Left renal pelvis (tissue), 4 donors: ENCODE measurements at places on chromosomes 11 and 22. TPM values are rescaled to one million over a fixed set of nuclear protein-coding genes. Genes with fewer than 3 reads are reported as not detected.

DNA sequence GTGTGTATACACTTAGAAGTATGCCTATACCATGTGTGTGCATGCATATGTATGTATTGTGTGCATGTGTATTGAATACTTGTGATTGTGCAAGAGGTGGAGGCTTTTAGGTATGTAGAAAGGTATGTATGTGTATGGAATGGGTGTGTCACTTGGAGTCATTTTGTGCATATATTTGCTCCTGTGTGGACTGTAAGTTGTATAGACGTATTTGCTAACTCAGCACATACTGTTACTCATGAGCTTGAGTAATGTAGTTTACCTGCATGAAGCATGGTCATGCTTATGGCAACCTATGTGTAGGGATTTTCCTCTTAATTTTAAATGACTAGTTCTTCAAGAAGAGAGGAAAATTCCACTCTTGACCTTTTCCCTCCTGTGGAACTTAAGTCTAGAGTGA, 507.6 kb upstream of the LARGE1 start:
- no peak for DNase-seq

DNA sequence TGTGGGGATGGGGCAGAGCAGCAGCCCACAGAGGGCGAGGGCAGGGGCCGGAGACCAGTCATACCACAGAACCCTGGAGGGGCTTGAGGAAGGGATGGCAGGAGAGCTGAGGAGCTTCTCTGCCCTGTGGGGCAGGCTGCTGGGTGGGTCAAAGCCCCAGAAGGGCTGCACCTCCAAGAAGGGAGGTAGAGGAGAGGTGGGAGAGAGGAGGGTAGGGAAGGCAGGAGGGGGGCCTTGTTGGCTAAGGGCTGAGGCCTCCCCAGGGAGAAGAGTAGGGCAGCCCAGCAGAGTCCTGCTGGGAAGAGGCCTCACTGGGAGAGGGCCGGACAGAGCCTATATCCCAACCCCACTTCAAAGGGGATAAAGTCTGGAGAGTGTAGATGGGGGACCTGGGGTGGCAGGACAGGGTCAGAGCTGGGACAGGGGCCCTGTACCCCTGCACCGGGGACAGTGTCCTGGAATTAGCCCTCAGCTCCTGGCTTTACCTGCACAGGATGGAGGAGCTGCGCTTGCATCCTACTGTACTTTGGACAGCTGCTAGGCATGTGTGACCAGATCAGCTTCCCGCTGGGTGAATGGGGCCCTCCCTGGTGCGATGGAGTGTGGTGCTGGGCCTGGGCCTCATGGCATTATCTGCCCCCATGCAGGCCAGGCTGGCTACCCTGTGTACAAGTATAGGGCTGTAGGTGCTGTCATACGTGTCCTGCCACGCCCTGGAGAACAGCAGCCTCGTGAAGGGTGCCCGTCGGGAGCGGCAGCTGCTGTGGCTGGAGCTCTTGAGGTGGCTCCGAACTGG, 7.3 kb downstream of the DGCR6L start:
- DNase-seq: no peak

- no peak for DNase-seq
These were observed 89.5 kb downstream of the BMAL1 start for GRCh38 chr11:13367115-13367514.

- DNase-seq: no peak
These were observed 4.9 kb downstream of the ZDHHC8 start for GRCh38 chr22:20136603-20136873.

GRCh38 chr11:61505106-61505505, 3.4 kb upstream of the LRRC10B start:
- DNase-seq: no peak

DNA sequence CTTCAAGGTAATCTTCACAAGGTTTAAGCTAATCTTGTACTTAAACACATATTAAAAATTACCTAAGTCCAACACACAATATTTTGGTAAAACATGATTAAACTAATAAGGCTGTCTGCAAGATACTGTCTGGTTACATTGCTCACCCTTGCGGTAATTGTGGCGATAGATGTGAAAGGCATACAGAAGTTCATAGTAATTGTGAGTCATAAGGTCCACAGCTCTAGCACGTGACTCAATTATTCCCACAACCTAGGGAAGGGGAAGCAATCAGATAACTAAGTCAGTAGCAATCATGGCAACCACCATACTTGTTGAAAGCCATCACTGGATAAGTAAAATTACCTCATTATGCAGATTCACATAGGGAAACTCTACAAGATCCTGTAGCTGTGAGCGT, 30.5 kb upstream of the FNBP4 start:
- DNase-seq: no peak

DNA sequence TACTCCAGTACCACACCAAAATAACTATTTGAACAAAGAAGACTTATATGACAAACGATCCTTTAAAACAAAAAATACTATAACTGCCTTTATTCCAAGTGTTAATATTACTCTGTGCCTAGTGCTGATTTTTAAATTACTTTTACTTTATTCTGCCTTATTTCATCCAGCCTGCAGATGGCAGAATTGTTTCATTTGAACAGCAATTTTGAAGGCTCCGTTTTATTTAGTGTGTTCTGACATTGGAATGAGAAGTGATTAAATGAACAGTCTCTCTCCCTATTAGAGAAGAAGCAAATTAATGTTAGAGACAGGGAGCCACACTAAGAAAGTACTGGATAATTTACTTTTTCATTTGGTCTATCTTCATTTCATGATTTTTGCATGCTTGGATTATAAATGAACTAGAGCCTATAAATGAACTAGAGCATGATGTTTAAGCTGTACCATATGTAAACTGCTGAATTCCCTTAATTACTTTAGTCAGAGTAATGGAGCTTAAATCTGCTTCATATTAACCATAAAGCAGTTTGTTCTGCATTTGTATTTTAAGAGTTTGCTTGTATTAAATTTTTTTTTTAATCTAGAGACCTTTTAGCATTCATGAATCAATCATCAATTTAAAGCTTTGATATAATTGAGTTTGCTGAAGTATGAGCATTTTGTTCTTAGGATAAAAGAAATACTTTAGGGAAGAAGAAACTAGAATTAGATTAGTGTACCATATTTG, 9.8 kb downstream of the PDHX start:
- DNase-seq: no peak

GRCh38 chr22:31144223-31144622, 3.9 kb upstream of the PLA2G3 start:
- no peak for DNase-seq

- no peak for DNase-seq
These were observed 1.5 kb downstream of the MS4A8 start for GRCh38 chr11:60700689-60701468.

- no peak for DNase-seq
These were observed 1.9 kb upstream of the EMID1 start for GRCh38 chr22:29203488-29204454.

GRCh38 chr11:61778920-61779650, 13.3 kb downstream of the TMEM258 start:
- DNase-seq: no peak

DNA sequence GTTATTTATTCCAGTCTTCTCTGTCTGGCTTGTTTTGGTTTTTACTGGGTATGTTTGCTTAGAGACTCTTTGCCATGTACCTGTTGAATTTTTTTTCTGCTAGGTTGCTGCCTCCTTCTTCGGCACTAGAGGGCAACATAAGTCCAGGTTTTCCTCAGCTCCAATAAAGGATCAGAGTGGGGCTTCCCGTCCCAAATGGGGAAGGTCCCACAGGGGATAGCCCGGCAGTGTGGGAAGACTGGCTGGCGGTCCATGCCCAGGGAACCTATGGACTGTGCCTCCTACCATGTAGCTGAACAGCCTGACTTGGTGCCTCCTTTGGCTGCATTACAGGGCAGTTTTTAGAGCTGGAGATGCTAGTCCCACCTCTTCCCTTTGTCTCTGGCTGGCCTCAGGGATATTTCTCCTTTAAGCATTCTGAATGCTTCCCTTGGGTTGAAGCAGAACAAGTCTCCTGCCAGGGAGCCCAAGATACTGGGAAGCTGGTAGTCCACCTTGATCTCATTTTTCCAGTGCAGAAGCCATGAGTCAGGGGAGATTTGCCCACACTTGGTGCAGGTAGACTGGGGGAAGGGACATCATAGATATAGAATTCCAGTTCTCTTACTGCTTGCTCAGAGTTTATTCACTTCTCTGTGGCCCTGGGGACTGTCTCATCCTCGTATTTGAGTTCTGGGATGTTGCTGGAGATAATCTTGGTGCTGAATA, 60.2 kb downstream of the BRD1 start:
- no peak for DNase-seq

GRCh38 chr11:117126223-117126965, 17.7 kb upstream of the PAFAH1B2 start:
- no peak for DNase-seq

GRCh38 chr11:27395556-27396258, 32.7 kb upstream of the CCDC34 start:
- peak; percentile 48 for DNase-seq

DNA sequence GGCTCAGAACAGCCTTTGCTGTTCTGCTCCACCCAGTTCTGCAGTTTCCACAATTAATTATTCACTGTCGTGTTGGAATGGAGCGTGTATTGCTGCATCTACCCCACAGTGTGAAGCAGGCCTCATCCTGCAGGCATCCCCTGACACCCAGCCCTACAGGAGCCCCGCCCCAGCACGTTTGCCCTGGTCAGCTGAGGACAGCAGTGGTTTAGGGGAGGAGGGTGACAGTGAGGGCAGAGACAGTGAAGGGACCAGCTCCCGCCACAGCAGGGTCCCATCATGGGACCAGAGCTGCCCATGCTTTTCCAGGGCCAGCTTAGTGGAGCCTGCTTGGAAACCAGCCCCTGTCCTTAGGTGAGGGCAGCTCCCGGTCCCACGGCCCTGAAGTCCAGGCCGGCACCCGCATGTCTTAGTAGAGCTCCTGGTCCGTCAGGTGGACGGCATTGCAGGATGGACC, 273.0 kb downstream of the TBC1D22A start:
- no peak for DNase-seq

- DNase-seq: no peak
These were observed 521.9 kb downstream of the INSC start for GRCh38 chr11:15636521-15637089.

DNA sequence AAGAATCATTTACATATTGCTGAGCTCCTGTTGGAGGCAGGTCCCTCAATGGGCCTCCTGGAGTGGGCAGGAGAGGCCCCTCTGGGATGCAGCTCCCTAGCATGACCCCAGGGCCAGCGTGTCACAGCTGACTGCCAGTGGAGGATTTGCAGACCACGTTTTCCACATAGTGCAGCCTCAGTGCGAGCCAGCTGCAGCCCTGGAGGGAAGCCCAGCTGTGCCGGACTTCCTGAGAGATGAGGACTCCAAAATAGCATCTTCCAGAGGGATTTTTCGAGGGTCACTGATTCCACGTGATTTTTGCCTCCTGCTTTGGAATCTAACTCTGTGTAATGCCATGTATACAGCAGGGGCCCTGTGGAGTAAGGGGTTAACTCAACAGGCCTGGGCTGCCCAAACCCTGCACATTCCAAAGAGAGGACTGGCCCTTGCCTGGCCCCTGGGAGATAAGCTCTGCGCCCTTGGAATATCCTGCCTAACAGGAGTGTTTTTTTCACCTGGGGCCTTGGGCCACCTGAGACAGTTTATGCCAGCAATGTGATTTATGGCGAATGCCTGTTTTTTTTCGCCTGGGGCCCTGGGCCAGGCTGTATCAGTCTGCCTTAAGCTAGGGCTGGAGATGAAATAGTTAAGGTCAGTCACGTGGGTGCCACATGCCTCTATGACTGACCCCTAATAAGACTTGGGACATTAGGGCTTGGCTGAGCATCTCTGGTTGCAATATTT, 47.4 kb downstream of the RPS6KA4 start:
- DNase-seq: no peak

GRCh38 chr11:114138411-114138810, 78.9 kb downstream of the ZBTB16 start:
- no peak for DNase-seq

DNA sequence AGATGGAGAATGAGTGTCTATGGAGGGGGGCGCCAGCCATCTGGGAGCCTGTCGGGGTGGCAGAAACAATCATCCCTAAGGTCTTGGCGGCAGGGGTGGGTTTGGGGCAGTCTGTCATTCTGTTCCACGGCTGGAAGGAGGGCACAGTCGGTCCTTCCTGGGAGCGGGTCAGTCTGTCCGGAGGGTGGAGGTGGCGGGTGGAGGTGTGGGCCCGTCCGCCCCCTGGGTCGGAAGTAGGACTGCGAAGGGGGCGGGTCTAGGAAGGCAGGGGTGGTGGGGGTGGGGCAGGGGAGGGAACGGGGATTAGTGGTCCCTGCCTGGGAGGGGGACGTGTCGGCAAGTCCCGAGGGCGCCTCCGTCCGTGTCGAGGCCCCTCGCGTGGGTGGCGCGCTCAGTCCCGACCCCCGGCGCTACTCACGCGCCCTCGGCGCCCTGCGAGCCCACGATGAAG, 461 bp downstream of the TBC1D10A start:
- DNase-seq: no peak

DNA sequence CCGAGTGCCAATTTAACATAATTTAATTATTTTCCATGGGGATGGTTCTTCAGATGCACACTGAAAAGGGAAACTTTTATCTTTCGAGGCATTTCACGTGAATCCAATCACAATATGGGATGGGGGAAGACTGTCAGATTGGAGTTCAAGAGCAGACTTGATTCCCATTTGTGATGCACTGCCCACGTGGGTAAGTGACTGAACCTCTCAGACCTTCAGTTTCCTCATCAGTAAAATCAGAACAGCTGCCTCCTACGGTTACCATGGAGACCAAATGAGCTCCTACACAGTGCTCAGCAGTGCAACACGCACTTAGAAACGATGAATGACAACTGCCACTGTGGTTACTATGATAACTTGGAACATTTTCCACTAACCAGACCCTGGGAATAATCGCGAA, 21.7 kb downstream of the KIAA0930 start:
- no peak for DNase-seq

DNA sequence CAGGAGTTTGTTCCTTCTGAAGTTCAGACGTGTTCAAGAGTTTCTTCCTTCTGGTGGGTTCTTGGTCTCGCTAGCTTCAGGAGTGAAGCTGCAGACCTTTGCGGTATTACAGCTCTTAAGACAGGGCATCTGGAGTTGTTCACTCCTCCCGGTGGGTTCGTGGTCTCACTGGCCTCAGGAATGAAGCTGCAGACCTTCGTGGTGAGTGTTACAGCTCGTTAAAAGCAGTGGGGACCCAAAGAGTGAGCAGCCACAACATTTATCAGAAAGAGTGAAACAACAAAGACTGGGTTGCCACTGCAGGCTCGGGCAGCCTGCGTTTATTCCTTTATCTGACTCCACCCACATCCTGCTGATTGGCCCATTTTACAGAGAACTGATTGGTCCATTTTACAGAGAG, 373.1 kb downstream of the ETS1 start:
- DNase-seq: no peak

GRCh38 chr11:86035920-86036319, 33.0 kb downstream of the PICALM start:
- no peak for DNase-seq

The PARVA gene
- 110 TPM for polyA plus RNA-seq

The PACS1 gene
- polyA plus RNA-seq: 49.6 TPM

The SLC17A6 gene
- polyA plus RNA-seq: not detected

The DDX10 gene
- 94.6 TPM for polyA plus RNA-seq

The CHRM1 gene
- polyA plus RNA-seq: 0.05 TPM

The KCTD17 gene
- 24.8 TPM for polyA plus RNA-seq

The IRF7 gene
- polyA plus RNA-seq: 8.1 TPM

The GPR152 gene
- not detected for polyA plus RNA-seq

The RAB38 gene
- 27.1 TPM for polyA plus RNA-seq
